ENCODE measurements at places on chromosomes 11 and 22. TPM values are rescaled to one million over a fixed set of nuclear protein-coding genes. Genes with fewer than 3 reads are reported as not detected.

DNA sequence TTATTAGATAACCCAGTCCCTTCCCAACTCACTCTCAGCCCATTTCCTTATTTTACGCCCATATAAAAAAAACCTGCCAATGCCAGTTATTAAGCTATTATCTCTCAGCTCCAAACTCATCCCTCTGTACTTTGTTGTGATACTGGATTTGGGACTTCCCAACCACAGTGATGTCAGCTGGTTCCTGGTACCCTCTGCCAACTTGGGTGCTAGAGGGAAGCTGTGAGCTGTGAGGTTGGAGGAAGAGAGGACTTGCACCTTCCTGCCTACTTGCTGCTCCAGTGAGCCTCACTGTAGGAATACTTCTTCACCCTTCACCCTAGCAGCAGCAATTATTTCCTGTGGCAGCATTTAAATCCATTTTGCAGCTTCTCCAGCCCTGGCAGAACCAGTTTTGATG, 19.2 kb upstream of the CSF2RB start:
- H3K27ac ChIP-seq = no peak overlapping the region
- no peak overlapping the region for H3K4me3 ChIP-seq
- H3K27me3 ChIP-seq = no peaks in the 10 kb centered on the region

DNA sequence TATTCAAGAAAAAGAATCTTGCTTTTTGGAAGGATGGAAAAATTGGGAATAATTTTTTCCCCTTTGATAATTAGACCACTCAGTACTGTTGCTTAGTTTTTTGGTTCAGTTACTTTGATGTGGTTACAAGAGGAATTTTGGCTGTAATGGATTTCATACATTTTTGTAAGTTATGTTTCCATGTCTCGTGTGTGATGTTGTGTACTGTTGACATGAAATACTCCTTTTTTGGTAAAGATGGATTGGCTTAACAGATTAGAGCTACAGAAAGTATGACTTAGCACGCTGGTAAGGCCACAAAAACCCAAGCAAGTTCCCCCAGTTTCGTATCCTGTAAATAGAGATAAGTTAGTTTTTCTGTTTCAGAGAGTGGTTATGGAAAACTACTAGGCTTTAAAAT, 11.9 kb downstream of the TBCEL start:
- no peak for DNase-seq
- no peaks in the 10 kb centered on the region for H3K4me1 ChIP-seq
- H3K4me3 ChIP-seq = no peak overlapping the region
- H3K27ac ChIP-seq = no peak overlapping the region

GRCh38 chr11:124673333-124674167, at the start of the genes SIAE and SPA17:
Gene SIAE (minus strand): TSS chr11:124673739. CDS start chr11:124673708, 31 bp downstream.
Gene SPA17 (plus strand): TSS chr11:124673904. CDS start chr11:124675265, 1,361 bp downstream.
- peak within 1 kb of the TSS; percentile 90 for H3K4me3 ChIP-seq
- peaks cover 16% of the 10 kb centered on the region for H3K4me1 ChIP-seq
- DNase-seq = peak; percentile 82
- H3K36me3 ChIP-seq = no peaks in the 10 kb centered on the region
- H3K27ac ChIP-seq = peak within 1 kb of the TSS; percentile 90

DNA sequence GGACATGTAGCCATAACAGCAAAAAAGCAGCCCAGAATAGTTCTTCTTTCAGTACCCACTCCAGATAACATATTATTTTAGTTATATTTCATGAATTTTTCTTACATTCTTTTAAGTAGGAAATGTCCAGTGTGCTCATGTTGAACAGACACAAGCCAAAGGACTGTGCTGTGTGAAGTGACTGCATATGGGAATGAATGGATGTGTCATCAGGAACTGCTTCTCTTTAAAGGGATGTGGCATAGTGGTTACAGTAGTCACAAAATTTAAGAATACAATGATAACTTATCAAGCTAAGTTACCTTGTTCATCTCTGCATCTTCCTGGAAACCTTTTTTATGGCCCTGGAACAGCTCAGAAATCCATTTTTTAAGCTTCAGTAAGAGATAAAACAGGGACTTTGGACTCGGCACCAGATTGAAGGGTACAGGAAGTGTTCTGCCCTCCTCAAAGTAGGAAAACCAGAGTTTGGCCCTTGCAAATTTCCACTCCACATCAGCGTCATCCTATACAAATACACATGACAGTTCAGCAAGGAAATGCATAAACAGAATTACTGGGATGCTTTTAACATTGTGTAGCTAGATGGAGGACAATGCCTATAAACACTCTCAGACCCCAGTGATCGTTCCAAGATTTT, 112.8 kb downstream of the TRPC6 start:
- no peak overlapping the region for H3K4me3 ChIP-seq
- no peaks in the 10 kb centered on the region for H3K27me3 ChIP-seq
- DNase-seq = no peak

DNA sequence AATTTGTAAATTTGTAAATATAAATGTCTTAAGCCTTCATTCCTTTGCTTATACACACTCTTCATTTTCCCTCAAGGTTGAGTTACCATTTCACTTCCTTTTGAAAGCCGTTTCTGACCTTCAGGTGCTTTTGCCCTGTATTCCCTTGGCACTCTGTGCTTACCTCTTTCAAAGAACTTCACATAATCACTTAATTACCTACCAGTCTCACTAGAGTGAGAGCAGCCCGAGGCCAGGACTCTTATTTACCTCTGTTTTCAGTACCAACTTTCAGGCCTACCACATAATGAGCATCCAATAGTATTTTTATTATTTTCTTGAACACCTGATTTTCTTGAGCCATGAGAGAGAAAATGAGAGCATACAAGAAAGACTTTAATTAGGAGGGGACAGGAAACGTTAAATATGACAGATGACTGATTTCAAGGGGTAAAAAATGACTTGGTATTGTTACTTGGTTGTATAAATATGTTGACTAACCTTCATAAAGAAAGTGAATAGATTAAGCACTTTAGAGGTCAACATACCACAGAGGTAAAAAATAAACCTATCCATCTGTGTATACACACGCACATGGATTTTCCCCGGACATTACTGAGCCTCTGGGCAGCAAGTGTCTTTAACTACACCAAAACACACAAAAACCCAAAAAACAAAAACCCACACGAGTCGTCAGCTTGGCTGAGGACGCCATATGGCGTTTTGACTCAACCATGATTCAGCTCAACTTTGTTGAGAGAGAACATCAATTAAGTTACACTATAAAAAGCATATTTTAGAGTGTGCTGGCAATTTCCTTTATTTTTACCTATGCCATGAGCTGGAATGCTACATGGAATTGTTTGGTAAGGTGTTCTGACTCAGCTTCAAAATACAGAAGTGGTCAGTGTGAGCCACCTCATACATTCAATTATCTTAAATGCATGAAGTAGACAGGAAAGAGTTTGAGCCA, 7.6 kb downstream of the ATXN10 start:
- H3K4me3 ChIP-seq = no peak overlapping the region
- no peaks in the 10 kb centered on the region for H3K27me3 ChIP-seq
- no peak for DNase-seq
- peaks cover 62% of the 10 kb centered on the region for H3K4me1 ChIP-seq

The LINC01488 gene
- total RNA-seq = not detected

The PGR gene
- total RNA-seq = 25.2 TPM
